ENCODE measurements at places on chromosomes 3 and 15.
A peak's percentile ranks its signal among the peaks of the same experiment; 100 is the strongest.

- DNase-seq = no peak
Observed at GRCh38 chr3:177385831-177386301, 188.6 kb upstream of the TBL1XR1 start.

- no peak for DNase-seq
Observed at GRCh38 chr15:94015324-94015723, 216.0 kb upstream of the MCTP2 start.

DNA sequence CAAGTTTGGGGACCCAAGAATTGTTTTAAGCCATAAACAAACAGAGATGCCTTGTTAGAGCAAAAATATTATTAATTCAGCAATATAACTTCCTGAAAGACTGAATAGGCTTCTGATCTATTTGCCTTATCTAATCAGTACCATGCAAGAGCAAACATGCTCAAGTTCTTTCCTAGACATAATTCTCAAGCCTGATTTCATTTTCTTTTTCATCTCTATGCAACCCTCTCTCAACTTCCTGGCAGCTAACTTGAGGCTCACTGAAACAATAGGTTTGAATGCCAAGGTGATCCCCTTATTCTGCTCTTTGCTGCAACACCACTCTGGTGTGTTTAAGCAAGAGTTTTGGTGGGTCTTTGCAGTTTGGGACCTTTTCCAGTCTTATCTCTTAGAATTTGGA, 230.9 kb upstream of the CD96 start:
- no peak for DNase-seq

DNA sequence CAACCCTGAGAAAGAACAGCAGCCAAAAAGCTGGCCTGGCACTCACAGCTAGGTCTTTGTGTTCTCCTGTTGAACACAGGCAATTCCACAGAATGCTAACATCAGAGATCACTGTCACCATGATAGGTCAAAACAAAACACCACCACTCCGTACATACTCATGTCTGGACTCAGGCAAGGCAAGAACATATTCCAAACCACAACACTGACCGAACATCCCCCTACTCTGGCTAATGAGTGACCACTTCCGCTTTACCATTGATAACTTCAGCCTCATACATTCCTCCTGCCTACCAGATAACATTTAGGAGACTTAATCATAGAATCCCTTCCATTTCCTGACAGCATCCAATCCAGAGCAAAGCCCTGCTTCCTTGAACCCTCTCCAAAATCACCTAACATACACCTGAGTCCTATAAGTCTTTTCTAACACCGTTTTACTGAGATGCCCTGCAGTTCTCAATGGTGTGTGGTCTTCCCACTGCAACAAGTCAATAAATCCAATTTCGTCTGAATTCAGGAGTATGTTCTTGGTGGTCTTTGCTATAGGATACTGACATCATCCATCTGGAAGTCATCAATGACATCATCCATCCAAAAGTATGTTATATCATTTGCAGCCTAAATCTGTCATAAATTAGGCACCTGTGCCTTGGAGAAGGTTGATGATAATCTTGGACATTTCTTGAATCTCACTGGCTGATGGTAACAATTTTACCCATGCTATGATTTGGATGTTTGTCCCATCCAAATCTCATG, 23.7 kb downstream of the RIOX2 start:
- no peak for DNase-seq

DNA sequence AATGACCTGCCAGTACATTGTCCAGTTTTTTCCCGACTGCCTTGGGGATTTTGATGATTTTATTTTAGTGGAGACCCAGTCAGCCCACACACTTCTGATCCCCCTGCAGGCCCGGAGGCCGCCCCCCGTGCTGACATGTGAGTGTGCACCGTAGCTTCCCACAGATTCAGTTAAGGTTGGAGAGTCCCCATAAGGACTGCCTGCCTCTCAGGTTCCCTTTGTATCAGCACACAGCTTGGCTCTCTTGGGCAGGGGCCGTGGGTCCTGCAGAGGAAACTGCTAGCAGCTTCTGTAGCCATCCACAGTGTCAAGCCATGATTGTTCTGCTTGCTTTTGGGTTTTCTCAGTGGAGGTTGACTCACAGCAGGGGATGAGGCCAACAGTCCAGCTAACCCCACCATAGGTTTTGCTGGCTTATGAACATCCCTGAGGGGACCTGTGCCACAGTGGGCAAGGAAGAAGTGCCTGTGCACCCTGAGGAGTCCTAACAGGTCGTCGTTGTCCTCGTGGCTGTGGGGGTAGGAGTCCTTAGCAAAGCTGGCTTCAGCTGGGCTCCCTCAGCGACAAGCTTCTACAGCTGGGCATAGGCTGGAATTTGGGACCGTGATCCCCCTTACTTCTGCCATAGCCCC, 46.4 kb downstream of the DLEC1 start:
- DNase-seq = no peak

GRCh38 chr3:51722362-51722761, 15.5 kb downstream of the GRM2 start:
- DNase-seq = no peak

DNA sequence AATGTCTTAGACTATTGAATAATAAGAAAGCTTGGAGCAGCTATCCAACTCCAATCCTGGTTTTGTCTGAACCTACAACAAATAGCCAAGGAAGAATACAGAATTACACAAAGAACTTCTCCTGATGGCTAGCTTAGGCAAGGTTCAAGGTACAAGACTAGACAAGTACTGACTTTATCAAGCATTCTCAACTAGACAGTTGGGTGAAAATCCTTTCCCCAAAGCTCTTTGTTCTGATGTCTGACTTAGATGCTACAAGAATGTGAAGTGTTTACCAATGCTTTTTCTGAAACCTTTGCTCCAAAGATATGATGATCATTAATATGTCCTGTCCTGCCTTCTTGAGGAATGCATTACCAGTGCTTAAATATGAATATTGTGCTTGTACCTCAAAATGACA, 113.8 kb downstream of the ANXA2 start:
- DNase-seq = no peak

DNA sequence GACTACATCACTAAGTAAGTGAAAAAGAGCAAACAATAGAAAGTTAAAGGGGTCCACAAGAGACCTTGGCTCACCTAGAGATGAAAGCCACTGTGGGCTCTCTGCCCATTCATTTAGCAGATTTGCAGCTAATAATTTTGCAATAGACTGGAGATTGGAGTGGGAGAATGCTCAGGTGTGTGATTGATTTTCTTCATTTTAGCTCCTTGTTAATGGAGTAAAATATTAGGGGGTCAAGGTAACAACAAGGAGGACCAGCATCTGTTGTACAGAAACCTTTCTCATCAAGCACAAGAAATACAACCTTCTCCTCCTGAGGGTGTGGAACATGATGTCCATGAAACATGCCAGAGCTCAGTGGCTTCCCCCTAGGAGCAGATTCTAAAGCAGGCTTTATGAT, 63.2 kb downstream of the TMEM266 start:
- DNase-seq = no peak

DNA sequence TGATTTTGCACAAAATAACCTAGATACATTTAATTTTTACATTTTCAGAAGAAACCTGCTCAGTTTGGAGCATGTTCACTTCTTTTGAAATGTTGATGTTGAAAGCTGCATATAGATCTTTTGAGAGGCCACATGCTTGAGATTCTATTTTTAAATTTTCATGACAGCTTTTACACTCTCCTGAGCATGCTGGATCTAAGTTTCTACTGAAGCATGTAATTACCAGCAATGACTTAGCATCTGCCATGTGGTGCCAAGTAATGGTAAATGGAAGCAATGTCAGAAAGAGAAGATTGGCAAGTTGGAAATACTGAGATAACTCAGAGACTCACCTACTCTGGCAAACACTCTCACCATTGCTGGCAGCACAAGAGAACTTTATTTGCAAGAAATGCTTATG, 310.6 kb downstream of the NSUN3 start:
- DNase-seq = no peak

GRCh38 chr3:47799733-47800132, 3.2 kb upstream of the DHX30 start:
- DNase-seq = no peak

- no peak for DNase-seq
Observed at GRCh38 chr15:92902737-92903593, 2.8 kb downstream of the CHD2 start.

GRCh38 chr15:63381301-63382204, at the start of gene CA12:
CA12 (minus strand) TSS chr15:63381846; CDS start chr15:63381720, 126 bp downstream.
- peak; percentile 76 for DNase-seq

DNA sequence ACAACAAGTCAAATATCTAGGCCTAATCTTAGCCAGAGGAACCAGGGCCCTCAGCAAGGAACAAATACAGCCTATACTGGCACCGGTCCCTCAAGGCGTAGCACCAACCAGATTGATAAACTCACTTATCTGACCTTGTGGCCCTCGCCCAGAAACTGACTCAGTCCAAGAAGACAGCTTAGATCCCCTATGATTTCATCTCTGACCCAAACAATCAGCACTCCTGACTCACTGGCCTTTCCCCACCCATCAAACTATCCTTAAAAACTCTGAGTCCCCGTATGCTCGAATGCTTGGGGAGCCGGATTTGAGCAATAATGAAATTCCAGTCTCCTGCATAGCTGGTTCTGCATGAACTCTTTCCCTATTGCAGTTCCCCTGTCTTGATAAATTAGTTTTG, 1.6 kb upstream of the SORD start:
- DNase-seq = peak; percentile 77

- DNase-seq = no peak
Observed at GRCh38 chr3:160886421-160886820, 130.4 kb downstream of the PPM1L start.

DNA sequence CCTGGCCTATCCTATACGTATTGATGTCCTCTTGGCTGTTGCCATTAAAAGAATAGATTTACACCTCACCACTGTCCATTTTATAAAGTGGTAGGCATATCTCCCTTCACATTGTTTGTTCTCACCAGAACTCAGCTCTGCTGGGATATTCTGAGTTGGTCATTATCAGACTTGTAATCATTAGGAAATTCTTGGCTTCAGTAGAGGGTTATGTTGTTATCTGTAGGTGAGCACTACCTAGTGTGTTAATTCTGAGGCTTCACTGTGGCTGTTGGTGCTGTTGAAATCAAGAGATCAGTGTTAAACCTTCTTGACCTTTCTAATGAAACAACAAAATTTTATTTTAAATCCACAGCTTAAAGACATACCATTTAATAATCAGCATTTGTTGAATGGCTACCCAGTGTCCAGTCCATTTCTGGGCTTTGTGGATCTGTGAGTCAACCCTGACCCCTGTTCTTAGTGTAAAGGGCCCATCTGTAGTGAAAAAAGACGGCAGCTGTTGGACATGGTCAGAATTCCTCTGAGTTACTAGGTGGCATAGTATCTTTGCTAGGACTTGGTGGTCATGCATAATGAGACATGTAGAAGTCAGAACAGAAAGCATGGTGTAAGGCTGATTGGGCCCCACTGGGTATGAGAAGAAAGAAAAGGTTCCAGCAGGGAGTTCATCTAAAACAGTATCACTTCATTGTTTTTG, 32.9 kb upstream of the P4HTM start:
- DNase-seq = no peak

DNA sequence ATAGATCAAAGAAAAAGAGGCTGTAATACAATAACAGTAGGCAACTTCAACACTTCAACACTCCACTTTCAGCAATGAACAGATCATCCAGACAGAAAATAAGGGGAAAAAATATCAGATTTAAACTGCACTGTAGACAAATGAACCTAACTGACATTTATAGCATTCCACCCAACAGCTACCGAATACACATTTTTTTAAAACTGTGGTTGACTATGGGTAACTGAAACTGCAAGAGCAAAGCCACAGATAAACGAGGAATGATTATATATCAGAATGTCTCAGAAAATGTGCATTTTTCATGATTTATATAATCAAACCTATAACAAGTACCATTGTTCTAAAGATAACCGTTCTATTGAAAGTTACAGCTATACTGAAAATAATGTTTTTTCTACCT, 514.9 kb upstream of the DPPA4 start:
- DNase-seq = no peak

GRCh38 chr3:12891985-12892839, 50.8 kb upstream of the RPL32 start:
- peak; percentile 44 for DNase-seq

DNA sequence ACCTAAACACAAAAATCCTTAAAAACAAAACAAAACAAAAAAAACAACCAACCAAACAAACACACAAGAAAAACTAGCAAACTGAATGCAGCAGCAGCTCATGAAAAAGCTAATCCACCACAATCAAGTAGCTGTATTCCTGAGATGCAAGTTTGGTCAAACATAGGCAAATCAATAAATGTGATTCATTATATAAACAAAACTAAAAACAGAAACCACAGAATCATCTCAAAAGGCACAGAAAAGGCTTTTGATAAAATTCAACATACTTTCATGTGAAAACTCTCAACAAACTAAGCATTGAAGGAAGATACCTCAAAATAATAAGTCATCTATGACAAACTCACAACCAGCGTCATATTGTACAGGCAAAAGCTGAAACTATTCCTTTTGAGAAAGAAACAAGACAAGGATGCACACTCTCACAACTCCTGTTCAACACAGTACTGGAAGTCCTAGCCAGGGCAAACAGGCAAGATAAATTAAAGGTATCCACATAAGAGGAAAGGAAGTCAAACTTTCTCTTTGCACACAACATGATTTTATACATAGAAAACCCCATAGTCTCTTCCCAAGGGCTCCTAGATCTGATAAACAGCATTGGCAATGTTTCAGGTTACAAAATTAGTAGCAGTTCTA, 495.1 kb upstream of the SGO1 start:
- no peak for DNase-seq

DNA sequence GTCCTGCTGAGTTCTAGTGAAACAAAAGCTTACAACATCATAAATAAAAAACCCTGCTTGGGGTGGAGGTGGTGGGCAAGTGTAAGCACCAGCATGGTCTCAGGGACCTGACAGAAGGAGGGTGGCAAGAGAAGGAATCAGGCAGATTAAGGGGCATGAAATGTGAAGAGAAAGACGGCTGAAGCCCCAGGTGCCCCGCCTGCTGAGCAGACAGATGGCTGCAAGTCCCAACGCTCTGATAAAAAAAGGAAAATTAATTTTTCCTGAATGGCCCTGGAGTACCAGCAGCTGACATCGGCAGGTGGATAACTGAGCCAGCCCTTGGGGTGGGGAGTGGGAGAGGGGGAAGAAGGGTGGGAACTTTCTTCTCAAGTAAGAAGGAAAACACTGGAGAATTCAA, 137.9 kb downstream of the XXYLT1 start:
- no peak for DNase-seq
